Hematopoietic multipotent progenitor cell (in vitro differentiated cells): ENCODE measurements at places on chromosomes 6 and 20.
A peak's percentile ranks its signal among the peaks of the same experiment; 100 is the strongest.

DNA sequence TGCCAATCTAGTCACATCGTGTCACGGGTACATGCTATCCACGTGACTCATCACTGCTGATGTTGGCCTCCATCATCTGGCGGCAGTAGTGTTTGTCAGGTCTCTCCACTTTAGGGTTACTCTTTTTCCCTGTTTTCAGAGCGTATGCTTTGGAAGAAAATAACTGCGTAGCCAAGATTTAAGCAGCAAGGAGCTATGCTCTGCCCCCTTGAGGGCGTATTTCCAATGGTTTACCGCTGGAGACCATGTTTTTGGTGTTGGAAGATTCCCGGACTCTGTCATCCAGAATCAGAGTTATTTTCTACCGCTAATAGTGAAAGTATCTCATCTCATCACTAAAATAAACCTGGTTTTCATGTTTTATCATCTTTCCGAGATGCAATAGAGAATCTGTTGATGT lies 306.5 kb downstream of the C6orf118 start:
- DNase-seq = no peak

DNA sequence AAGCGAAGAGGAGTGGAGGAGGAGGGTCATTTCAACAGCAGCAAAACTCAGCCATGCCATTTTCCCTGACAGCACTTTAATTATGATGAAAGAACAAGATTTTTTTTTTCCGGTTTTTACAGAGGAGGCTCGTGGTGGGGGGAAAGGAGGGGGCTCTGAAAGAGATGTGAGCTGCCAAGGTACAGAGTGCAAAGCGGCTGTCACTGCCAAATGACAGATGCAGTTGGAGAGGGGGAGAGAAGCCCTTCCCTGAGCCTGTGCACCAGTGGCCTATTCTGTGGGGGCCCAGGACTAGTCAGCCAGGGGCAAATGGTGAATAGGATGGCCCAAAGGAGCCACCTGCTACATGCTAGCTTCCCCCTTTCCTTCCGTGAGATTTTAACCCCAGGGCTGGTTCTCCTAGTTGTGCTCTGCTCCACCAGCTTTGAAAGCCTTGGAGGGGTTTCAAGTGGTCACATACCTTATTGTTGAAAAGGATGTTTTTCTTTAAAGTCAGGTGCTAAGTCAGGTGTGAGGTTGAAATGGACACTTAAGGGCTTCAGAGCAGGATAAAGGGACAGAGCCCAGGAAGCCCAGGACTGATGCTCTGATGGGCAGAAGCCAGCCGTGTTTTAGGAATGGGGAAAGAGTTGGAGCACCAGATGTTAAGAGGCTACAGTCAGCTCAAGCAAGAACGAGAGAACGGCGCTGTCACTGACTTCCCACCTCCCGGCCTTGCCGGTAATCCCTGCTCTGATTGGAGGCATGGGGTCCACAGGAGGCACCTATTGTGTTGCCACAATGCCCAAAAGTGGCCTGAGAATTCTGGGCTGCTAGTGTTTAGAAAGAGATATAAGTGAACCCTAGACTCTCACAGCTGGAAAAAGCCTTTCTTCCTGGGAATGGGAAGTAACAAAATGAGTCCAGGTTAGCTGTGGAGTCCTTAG lies 24.8 kb downstream of the GNAS start:
- no peak for DNase-seq

GRCh38 chr6:52591832-52592231 lies 15.0 kb upstream of the TRAM2 start:
- no peak for DNase-seq

DNA sequence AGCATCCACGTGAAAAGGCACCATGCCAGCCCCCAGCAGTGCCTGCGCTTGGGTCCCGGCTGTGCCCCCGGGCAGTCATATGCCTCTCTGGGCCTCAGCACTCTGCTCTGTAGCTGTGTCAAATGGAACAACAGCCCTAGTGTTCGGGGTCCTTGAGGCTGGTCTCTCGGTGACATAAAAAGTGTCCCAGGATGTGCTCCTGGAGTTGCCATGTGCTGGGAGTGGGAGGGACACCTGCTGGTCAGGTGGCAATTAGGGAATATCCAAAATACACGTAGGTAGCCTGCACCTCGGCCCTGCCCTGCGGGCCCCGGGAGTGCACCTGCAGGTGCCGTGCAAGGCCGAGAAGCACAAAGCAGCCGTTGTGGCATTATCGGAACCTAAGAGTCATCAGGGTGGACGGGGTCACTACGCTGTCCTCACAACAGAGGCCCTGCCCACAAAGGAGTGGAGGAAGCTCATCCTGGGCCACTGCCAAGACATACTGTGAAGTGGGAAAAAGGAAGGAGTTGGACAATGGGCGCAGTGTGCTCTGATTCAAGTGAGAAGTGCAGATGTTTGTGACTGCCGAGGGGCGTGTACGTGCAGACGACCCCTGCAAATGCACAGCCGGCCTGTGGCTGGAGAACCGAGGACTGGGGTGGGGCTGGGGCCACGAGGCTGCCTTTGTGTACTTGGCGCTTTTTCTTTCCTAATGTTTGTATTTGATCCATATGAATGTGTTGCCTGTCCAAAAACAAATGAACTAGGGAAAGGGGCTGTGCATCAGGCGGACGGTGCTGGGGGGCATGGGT lies 24.6 kb downstream of the SLCO4A1 start:
- no peak for DNase-seq

- no peak for DNase-seq
Observed at GRCh38 chr6:14766391-14766994, 479.4 kb upstream of the JARID2 start.

DNA sequence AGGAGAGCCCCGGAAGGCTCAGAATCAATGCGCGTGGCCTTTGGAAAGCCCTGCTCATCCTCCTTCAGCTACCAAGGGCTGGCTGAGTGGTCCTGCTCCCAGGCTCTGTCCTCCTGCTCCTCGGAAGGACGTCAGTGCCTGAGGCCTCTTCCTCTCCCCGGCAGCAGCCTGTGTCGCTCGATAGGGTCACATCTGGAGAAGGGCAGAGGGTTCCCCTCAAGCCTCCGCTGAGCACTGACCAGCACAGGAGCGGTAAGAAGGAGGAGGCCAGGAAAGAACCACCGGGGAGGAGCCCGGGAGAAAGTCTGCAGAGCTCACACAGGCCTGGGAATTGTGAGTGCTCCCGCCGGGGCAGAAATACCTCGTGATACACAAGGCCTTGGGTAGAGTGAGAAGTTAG lies 21.2 kb downstream of the KIF25 start:
- no peak for DNase-seq

- DNase-seq = no peak
Observed at GRCh38 chr20:58224974-58225373, 3.5 kb downstream of the ANKRD60 start.

DNA sequence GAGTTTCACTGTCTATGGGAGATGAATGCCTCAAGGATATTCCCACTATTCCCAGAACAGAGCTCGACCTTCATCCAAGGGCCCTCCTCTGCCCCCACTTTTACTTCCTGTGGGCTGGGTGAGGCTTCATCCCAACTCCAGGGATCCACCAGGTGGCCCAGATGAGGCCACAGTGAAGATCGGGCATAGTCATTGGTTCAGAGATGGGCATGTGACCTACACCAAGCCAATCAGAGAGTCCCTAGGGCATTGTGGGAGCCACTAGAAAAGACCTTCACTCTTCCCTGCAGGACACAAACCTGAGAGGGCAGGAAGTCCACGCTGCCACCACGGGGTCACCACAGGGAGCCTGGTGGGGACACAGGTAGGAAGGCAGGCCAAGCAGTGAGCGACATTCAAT lies 72.9 kb upstream of the SLC22A16 start:
- DNase-seq = no peak

GRCh38 chr6:37042150-37042549 lies 36.7 kb downstream of the FGD2 start:
- no peak for DNase-seq

GRCh38 chr6:141267420-141267819 lies 865.3 kb upstream of the GJE1 start:
- no peak for DNase-seq

DNA sequence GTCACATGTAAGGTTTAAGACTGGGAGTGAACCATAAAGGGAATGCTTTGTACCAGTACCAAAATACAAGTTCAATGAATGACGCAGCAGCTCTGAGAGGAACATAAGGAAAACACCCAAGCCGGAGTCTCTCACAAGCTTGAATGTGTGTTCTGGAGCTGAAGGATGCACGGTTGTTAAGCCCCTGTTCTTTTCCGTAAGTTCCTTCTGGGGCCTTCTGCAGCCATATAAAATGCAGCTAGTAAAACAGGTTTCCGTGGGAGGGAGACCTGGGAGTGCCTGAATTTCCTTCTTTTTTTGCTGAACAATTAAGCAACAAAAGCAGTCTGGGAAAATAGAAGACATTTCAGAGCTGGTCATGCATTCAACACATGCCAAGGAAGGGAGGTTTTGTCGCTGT lies 73.2 kb upstream of the JAG1 start:
- DNase-seq = no peak

DNA sequence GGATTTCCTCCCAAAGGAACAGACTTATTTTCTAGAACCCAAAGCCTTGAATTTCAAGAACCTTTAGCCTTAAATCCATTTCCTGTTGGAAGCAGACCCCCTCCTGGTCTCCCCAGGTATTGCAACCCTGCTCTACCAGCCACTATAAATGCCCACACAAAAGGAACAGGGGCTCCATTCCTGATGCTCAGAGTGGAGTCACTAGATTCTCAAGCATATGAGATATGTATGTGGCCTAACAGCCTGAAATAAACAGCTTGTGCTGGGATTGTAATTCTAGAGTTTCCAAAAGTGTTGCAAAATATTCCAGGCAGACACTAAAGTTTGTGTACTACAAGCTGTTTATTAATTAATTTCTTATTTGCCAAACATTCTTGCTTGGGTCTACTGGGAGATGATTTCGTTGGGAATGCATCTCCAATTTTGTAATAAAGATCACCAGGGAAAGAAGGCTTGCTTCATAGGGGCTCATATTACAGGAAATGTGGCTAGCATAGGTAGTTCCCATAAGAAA lies 44.8 kb downstream of the RIPOR3 start:
- no peak for DNase-seq

DNA sequence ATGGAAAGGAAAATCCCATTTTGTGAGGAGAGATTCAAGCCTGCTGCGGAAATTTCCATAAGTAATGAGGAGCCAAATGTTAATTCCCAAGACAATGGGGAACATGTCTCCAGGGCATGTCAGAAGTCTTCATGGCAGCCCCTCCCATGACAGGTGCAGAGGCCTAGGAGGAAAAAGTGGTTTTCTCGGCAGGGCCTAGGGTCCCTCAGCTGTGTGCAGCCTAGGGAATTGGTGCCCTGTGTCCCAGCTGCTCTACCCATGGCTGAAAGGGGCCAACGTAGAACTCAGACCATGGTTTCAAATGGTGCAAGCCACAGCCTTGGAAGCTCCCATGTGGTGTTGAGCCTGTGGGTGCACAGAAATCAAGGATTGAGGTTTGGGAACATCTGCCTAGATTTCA lies 269.9 kb downstream of the TBC1D32 start:
- no peak for DNase-seq

DNA sequence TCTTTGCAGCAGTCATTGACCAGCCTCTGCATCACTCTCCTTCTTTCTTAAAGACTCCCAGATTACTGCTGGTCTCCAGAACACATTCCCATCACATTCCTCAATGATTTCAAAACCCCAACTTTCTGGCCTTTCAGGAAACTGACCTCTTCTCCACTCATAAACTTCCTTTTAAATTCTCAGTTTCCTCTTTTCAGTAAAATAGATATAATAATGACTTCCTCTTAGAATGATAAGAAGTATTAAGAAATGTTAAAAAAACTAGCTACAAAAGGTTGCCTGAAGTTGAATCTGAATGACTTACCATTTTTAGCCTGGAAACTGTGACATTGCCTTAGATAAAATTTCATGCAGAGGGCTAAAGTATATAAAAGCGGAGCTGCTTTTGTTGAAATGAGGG lies 239.3 kb downstream of the OGFRL1 start:
- DNase-seq = no peak

- DNase-seq = peak; percentile 56
Observed at GRCh38 chr6:131924881-131925474, 26.2 kb downstream of the CCN2 start.

GRCh38 chr6:36516988-36517387 lies 30.3 kb downstream of the STK38 start:
- no peak for DNase-seq

- DNase-seq = no peak
Observed at GRCh38 chr6:38805692-38806091, 90.6 kb downstream of the DNAH8 start.

DNA sequence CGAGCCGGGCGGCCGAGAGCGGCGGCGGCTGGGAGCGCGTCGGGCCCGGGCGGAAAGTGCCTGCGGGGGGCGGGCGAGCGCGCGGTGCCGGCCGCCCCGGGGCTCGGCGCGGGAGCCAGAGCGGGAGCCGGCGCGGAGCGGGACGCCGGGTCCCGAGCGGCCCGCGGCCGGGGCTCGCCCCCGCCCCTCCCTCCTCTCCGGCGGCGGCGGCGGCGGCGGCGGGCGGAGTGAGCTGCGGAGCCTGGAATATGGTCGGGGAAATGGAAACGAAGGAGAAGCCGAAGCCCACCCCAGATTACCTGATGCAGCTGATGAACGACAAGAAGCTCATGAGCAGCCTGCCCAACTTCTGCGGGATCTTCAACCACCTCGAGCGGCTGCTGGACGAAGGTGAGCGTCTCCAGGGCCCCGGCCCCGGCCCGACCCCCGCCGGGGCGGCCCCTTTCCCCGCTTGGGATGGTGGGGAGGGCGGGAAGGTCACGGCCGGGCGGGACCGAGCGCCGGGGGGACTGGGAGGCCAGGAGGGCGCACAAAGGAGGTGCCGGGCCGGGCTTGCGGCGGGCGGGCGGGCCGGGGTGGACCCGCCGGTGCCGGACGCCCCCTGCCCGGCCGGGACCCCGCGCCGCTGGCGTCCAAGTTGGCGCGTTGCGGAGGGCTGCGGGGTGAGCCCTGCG lies 565 bp downstream of the QKI start:
- DNase-seq = no peak

GRCh38 chr6:86712039-86712438 lies 225.3 kb upstream of the HTR1E start:
- DNase-seq = no peak

DNA sequence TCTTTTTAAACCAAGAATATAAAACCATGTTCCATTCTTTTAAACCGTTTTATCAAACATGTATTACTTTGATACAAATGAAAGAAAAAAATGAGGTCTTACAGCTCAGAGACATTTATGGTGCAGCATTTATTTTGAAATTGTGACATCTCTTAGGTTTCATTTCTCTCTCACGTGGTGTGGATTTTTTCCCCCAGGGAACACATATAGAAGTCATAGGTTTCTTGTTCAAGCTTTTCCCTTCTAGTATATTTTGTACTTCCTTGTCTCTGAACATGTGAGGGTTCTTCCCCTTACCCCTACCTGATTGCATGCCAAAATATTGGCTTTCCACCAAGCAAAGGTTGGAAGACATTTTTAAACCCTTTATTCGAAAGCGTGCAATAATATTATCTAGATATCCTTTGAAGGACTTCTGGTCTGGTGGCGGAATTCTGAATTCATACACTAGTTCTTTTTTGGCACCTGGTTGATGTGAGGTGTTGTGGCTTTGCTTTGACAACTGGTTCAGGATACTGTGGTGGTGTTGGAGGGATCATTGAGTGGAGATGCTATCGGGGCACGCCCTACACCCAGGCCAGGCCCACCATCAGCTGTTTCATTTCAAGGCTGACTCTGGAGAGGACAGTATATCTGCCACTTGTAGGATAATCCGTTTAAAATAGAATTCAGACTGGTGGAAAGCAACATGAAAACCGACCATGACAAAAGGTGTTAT lies 5.6 kb upstream of the FAM50B start:
- DNase-seq = no peak

GRCh38 chr6:33822575-33823395 lies 19.0 kb upstream of the MLN start:
- DNase-seq = peak; percentile 42

GRCh38 chr6:11386726-11387125 lies 150.8 kb upstream of the TMEM170B start:
- DNase-seq = no peak
